Testis (tissue), 5 donors: ENCODE measurements at places on chromosomes 12 and 14. TPM values are rescaled to one million over a fixed set of nuclear protein-coding genes. Genes with fewer than 3 reads are reported as not detected.

Gene HAL
- 0.39 TPM for total RNA-seq

Gene DIO3
- total RNA-seq: 2.4 TPM

Gene KSR2
- 2.4 TPM for total RNA-seq

Gene NOVA1
- total RNA-seq: 15.0 TPM

Gene TBC1D30
- 8.3 TPM for total RNA-seq

Gene RAP1B
- total RNA-seq: 190 TPM

Gene LAG3
- 7.1 TPM for total RNA-seq

Gene CPNE8
- total RNA-seq: 12.6 TPM

Gene NGB
- total RNA-seq: 1.1 TPM

Gene INHBE
- total RNA-seq: 0.24 TPM

Gene C14orf39
- 12.1 TPM for total RNA-seq

Gene NPAS3
- total RNA-seq: 3.7 TPM

Gene MANSC1
- total RNA-seq: 24.0 TPM

Gene SERPINA1
- 1.0 TPM for total RNA-seq

Gene HOXC12
- not detected for total RNA-seq

Gene GPR68
- total RNA-seq: 1.1 TPM

Gene OTX2
- total RNA-seq: not detected

Gene NELL2
- total RNA-seq: 10.6 TPM

Gene GLT1D1
- total RNA-seq: 10.0 TPM

Gene BCDIN3D
- 5.8 TPM for total RNA-seq

Gene GALNT8
- 7.4 TPM for total RNA-seq

Gene PMCH
- not detected for total RNA-seq

Gene CLMN
- total RNA-seq: 68.0 TPM

Gene CCER1
- total RNA-seq: 58.6 TPM

Gene INTS13
- 25.2 TPM for total RNA-seq

Gene CCDC184
- 6.9 TPM for total RNA-seq
